ENCODE measurements at places on chromosomes 7 and 10.

- DNase-seq = no peak
Observed at GRCh38 chr10:133254421-133255120, 16.9 kb downstream of the VENTX start.

DNA sequence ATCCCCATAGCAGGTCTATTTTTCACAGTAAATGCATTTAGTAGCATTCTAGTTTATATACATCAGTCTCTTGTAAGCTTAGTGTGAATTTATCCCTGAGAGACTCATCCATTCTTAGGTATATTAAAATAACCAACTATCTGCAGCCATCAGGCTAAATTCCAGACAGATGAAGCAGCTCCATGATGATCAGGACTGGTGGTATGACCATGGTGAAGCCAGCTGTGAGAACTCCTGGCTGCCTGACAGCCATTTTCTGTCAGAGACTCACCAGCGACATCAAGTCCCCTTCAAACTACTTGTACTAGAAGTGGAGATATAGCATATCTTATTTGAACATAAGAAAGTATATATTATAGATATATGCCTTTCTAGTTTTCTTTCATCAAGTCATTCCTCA, 70.3 kb upstream of the GSDME start:
- peak; percentile 45 for DNase-seq

- no peak for DNase-seq
Observed at GRCh38 chr10:123635745-123636144, 30.4 kb upstream of the GPR26 start.

GRCh38 chr10:75653761-75654160, 222.3 kb downstream of the LRMDA start:
- DNase-seq = no peak

GRCh38 chr10:103067484-103067883, 125.6 kb downstream of the NT5C2 start:
- DNase-seq = no peak

DNA sequence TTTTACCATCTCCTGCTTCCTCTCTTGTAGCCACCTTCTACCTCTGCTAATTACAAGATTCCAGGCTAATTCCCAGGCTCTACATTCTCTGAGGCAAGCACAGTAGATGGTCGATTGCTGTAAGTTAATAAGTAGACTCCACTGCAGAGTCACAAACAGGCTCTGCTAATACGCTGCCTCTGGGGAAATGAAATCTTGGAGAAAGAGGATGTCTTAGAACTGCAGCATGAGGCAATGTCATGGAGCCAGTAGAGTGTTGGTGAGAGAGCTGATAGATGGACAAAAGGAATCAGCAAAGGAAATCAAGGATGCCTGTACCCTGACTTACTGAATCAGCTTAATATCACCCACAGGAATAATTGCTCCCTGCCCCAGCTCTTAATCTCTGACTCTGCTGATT, 1260.3 kb downstream of the XPNPEP1 start:
- DNase-seq = no peak

GRCh38 chr7:85384392-85384791, 197.5 kb upstream of the SEMA3D start:
- no peak for DNase-seq

DNA sequence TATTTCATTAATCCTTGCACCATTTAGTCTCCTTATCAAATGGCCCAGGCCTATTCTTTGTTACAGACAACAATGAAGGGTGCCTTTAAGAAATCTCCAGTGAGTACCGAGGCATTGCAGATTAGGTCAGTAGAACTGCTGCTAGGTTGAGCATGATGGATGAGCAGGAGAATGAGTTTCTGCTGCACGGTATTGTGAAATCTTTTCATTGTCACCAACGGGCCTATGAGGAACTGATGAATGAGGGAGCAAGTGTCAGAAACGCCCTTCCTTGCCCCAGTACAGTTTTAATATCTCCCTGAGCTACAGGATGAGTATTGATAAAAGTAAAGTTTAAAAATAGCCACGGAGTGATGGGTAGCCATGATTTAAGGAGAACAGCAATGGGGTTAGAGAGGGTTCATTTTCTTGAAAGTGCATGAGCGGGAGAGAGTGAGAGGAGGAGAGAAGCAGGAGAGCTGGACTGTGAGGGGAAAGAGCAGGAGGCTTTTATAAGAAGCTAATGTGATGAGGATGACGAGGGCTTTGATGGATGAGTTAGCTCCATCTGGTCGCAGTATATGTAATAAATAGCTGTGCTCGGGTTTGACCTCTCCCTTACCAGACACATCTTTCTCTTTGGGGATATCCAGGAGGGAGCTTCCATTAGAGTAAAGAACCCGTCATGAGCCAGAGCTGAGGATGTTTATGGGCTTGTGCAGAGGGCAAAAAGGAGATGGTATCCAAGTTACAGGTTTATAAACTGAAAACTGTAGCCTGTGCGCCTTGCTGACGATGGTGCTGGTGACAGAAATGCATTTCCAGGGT, 526.1 kb downstream of the LRMDA start:
- DNase-seq = no peak

DNA sequence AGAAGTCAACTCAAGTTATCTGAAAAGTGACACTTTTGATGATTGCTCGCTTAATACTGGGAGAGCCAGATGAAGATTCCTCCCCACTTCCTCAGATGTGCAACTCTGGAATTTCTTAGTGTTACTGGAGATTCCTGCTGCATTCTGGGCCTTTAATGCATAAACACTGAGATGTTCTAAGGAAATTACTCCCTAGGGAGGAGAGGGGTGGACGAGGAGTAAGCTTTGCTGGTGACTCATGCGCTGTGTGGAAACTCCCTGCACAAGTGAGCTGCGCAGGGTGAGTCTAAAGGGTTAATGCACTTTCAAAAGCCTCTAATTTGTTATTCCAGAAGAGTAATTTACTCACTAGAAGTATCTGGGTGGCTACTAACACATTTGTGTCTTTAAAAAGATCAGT, 46.3 kb downstream of the EGFR start:
- peak; percentile 72 for DNase-seq

DNA sequence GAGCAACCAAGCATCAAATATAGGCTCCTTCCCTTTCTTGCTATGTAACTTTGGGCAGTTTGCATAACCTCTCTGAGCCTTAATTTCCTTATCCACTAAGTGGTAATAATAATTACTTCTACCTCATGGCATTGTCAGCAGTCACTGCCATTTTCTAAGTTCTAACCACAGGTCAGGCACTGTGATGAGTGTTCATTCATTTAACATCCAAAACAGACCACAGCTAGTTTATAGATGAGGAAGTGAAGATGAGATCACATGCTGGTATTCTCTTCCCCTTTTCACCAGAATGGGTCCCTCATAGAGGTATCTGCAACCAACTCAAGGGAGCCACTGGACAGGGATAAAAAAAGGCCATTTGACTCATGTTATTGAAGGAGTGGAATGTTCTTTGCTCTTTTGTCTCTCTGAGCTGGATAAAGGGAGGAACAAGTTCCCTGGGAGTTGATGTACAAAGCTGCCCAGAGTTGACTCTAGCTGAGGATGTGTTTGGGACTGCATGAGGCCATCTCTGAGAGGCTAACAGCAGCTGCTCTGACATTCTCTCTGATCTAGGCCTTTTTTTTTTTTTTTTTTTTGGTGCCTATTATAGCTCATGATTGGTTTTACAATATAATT, 65.0 kb downstream of the DNAJC12 start:
- peak; percentile 18 for DNase-seq

DNA sequence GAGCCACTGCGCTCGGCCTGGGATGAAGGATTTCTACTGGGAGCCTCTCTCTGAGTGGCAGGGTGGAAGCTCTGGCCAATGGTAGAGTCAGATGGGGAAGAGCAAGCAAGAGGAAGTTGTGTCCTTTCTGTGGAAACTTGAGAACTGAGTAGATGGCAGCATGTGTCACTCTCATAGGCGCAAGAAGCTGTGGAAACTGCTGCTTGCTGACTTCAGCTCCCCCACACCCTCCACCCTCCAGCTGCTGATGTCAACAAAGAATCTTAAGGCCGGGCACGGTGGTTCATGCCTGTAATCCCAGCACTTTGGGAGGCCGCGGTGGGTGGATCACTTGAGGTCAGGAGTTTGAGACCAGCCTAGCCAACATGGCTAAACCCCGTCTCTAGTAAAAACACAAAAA, 39.8 kb upstream of the SRGN start:
- no peak for DNase-seq

DNA sequence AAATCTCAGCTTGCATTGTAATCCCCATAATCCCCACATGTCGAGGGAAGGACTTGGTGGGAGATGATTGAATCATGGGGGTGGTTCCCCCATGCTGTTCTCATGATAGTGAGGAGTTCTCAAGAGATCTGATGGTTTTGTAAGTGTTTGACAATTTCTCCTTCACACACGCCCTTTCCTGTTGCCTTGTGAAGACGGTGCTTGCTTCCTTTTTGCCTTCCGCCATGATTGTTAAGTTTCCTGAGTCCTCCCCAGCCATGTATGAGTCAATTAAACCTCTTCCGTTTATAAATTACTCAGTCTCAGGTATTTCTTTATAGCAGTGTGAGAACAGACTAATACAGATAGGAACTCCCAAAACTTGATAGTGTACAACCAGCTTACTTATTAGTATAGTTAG, 98.6 kb downstream of the CREM start:
- DNase-seq = no peak

GRCh38 chr10:12250181-12250580, 54.2 kb downstream of the CDC123 start:
- DNase-seq = no peak

DNA sequence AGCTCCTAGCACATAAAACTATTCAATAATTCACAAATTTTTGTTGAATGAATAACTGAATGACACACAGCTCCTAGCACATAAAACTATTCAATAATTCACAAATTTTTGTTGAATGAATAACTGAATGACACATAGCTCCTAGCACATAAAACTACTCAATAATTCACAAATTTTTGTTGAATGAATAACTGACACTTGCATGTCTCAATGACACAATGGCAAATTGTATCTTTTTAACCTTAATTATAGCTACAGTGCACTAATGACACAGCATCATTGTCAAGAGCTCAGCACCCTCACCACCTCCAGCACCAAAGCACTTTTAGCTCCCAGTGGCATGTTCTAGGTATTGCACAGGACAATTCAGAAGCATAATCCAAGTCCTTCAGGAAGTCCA, 131.6 kb downstream of the PDE1C start:
- DNase-seq = no peak

DNA sequence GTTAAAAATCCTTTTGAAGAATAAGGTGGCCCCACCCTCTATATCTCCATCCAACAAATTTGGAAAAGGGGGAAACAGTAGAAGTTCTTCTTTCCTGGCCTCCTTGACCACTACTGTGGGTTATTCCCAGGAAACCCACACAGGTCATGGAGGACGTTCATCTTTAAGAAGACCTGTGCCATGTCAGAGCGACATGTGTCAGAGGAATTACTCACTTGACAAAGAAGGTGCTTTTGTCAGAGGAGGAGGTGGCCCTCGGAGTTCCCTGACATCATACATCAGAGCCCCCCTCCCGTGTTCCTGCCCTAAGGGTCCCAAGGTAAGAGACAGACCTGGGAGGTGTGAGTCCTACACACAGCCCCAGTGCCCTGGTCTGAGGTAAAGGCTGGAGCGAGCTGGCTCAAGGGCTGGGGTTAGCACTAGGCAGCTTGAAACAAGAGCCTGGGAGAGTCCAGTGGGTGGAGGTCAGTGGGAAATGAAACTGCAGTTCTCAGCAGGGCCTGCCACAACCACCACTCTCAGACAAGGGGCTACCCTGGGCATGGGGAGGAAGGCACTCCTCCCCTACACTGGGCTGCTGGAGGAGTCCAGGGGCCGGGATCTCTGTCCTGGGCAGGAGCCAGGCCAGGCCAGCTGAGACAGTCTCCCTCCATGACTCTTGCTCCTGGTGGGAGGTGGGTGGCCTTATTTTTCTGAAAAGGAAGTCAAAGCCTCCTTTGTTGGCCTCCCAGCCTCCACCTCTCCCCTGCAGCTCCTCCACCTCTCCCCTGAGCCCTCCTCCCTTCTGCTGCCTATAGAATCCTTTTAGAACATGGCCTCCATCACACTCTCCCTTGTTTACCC, 21.8 kb upstream of the ZMIZ1 start:
- no peak for DNase-seq

DNA sequence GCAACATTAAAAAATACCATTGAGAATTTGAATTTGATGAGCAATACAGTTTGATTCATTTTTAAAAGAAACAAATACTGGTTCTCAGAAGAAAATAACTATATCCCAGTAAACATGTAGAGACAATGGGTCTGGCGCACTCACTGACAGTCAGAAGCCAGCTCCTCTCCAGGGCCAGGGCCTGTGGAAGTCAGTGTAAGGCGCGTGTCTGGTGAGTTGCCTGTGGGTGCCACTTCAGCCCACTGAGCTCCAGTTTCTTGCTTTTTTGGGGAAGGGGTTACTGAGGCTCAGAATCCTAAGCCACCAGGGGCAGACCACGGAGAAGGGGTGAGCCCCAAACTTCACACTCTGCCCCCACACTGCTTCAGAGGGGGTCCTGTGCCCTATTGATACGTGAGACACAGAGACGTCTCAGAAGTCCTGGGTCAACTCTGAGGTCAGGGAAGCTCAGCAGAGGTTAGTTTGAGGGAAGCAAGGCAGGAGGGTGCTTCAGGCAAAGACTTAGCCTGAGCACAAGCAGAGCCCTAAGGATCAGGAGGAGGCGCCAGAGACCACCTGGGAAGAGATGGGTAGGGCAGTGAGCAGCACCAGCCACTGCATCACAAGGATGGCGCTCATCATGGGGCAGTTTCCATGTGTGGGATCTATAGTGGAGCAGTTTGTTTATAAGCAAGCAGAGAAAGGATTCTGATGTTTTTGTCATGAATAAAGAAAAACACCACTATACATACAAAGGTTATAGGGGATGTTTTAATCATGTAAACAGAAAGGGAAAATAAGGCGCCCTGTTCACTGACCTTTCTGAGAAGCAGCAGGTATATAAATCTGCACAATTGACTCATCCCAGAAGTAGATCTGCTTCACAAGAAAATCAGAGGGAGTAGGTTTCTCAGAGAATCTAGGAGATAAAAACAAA, 95.7 kb downstream of the PKD1L1 start:
- DNase-seq = no peak

- no peak for DNase-seq
Observed at GRCh38 chr10:18068401-18068800, 71.8 kb upstream of the CACNB2 start.

Data from hepatic stellate cell (primary cell).